Colonic mucosa (tissue), 4 donors: ENCODE measurements at places on chromosomes 6 and 20. TPM values are rescaled to one million over a fixed set of nuclear protein-coding genes. Genes with fewer than 3 reads are reported as not detected.

GRCh38 chr6:45595010-45595851 lies 217.5 kb upstream of the SUPT3H start:
- H3K27me3 ChIP-seq: no peaks in the 10 kb centered on the region
- H3K27ac ChIP-seq: no peak overlapping the region
- no peak overlapping the region for H3K4me3 ChIP-seq
- H3K36me3 ChIP-seq: no peaks in the 10 kb centered on the region
- DNase-seq: no peak
- no peaks in the 10 kb centered on the region for H3K4me1 ChIP-seq

DNA sequence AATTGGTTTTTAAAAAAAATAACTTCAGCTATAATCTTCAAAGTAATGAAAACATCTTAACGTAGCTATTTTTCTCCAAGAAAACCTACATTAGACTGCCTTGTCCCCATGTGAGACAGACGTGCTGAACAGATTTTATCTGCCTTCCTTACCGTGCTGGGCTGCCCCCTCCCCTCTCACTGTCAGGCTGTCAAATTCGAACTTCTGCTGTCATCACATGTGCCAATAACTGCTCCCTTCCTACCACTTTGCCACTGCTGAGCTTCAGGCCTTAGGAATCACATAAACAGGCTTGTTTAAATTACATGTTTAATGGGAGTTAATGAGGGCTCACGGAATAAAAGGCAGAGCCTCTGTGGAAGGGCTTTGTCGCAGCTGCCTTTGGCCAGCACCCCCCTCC lies 77.0 kb upstream of the NHSL1 start:
- no peak for DNase-seq
- no peaks in the 10 kb centered on the region for H3K27me3 ChIP-seq
- H3K36me3 ChIP-seq: no peaks in the 10 kb centered on the region
- H3K27ac ChIP-seq: no peak overlapping the region
- H3K4me1 ChIP-seq: no peaks in the 10 kb centered on the region

GRCh38 chr6:112502351-112503090 lies 155.4 kb downstream of the RFPL4B start:
- H3K4me1 ChIP-seq: no peaks in the 10 kb centered on the region
- no peak overlapping the region for H3K27ac ChIP-seq
- no peak overlapping the region for H3K4me3 ChIP-seq
- H3K36me3 ChIP-seq: no peaks in the 10 kb centered on the region
- no peaks in the 10 kb centered on the region for H3K27me3 ChIP-seq

DNA sequence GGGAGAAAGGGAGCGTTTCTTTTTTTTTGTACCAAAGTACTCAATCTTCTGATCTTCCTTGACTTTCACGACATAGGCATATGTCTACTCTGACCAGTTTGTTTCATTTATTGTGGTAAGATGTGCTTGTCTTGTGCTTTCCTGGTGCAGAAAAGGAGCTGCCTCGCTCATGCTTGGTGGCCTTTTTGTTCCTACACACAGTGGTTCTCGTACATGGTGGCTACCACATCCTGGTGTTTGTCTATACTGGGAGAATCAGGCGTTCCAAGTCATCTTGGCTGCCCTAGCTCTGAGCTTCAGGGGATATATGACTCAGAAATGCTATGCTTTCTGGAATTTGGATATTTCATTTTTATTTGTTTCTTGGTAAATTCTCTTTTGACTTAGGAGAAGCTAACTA lies 31.8 kb downstream of the MYB start:
- H3K27me3 ChIP-seq: no peaks in the 10 kb centered on the region
- no peak overlapping the region for H3K4me3 ChIP-seq
- no peak overlapping the region for H3K27ac ChIP-seq
- no peaks in the 10 kb centered on the region for H3K36me3 ChIP-seq
- no peak for DNase-seq

- no peaks in the 10 kb centered on the region for H3K27me3 ChIP-seq
- H3K27ac ChIP-seq: peak overlapping the region; percentile 80
- peak; percentile 46 for DNase-seq
- no peaks in the 10 kb centered on the region for H3K36me3 ChIP-seq
Observed at GRCh38 chr20:36541768-36542488, 609 bp downstream of the MYL9 start.

DNA sequence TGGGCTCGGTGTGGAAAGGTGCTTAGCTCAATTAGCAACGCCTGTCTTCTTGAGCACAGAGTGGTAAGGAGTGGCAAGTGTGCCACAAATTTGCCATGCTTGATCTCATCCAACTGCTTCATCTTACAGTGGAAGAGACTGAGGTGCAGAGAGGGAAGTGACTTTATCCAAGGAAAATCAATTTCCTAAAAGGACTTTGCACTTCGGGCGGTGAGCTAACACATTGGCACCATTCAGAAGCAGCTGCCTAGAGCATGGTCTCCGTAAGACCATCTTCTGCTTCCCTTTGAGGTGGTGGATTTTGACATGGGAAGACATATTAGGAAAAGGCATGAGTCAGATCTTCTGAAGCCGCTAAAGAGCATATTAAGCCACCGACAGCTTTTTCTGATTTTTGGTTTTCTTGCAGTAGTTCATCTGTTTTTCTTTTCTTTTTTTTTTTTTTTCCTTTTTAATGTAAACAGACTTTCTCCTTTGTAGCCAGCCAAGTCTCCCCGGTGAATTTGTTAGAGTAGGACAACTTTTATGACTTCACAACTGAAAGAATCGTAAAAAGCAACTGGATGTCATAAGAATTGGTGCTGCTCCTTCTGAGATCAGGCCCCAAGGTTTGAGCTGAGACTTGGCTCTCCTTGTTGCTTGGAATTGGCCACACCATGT lies 273.2 kb downstream of the CDC5L start:
- H3K27me3 ChIP-seq: no peaks in the 10 kb centered on the region
- no peaks in the 10 kb centered on the region for H3K4me1 ChIP-seq
- H3K27ac ChIP-seq: no peak overlapping the region
- no peaks in the 10 kb centered on the region for H3K36me3 ChIP-seq
- no peak for DNase-seq
- H3K4me3 ChIP-seq: no peak overlapping the region

- no peak overlapping the region for H3K27ac ChIP-seq
- H3K27me3 ChIP-seq: no peaks in the 10 kb centered on the region
- H3K4me1 ChIP-seq: no peaks in the 10 kb centered on the region
- H3K36me3 ChIP-seq: no peaks in the 10 kb centered on the region
Observed at GRCh38 chr6:136410201-136411024, 120.8 kb upstream of the BCLAF1 start.

DNA sequence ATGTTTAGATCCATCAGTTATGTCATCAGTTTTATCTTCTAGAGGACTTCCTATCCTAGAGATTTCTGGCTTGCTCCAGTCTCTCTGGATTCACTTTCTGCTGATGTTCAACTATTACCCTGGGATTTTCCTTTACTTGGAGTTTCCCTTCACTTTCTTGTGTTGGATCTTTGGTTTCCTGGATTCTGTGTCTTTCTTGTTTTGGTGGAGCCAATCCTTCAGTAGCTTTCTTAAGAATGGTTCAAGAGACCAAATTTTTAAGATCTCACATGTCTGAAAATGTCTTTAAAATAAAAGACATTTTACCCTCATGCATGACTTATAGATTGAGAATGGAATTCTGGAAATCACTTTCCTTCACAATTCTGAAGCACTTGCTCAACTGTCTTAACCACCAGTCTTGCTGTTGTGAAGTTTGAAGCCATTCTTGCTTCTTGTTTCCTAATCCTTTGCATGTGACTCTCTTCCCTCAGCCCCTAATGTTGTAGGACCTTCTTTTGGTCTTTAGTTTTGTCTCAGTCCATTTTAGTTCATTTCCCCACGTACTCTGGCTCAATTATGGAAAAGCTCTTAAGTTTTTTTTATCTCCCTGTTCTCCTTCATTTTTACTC lies 87.9 kb downstream of the ARID1B start:
- H3K4me1 ChIP-seq: no peaks in the 10 kb centered on the region
- H3K36me3 ChIP-seq: no peaks in the 10 kb centered on the region
- H3K27me3 ChIP-seq: no peaks in the 10 kb centered on the region
- H3K4me3 ChIP-seq: no peak overlapping the region
- H3K27ac ChIP-seq: no peak overlapping the region

DNA sequence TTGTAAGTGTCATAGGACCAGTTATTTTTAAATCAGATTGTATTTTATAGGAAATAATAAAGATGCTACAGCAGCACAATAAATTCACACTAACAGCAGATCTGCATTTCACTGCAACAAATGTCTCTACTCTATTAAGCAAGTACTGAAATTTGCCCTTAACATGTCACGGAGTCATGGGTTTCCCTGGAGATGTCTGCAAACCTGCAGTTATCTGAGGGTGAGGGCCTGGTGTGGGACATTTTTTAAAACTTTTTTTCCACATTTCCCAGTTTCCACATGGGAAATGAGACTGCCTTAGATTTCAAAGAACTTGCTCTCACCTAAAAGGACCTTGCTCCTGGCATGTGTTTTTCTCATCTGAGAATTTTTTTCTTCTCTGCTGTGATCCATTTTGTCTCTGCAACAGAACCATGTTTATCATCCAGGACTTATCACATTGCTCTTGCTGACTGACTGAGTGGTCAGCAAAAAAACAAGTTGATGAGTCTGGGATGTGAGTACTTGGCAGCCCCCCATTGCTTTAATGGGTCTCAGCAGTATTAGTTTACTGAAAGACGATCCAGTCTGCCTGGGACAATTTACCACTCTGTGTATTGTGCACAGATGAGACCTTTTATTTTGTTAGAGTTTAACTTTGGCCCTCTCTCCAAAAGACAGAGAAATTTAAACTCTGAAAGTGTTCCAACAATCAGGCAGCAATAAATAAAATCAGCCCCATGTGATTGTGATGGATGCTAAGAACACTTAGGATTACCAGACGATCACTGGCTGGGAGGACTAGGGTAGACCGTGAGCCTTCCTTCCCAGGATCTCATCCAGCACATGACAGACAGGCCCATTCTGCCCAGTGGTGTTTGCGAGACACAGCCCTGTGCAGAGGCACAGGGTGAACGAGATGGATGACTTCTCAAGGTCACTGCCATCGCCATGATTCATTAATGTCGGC lies 268.8 kb downstream of the BTBD9 start:
- no peaks in the 10 kb centered on the region for H3K36me3 ChIP-seq

- DNase-seq: no peak
- H3K4me3 ChIP-seq: no peak overlapping the region
- no peaks in the 10 kb centered on the region for H3K27me3 ChIP-seq
- H3K4me1 ChIP-seq: no peaks in the 10 kb centered on the region
- H3K27ac ChIP-seq: no peak overlapping the region
Observed at GRCh38 chr6:34241351-34242215, 4.9 kb downstream of the HMGA1 start.

DNA sequence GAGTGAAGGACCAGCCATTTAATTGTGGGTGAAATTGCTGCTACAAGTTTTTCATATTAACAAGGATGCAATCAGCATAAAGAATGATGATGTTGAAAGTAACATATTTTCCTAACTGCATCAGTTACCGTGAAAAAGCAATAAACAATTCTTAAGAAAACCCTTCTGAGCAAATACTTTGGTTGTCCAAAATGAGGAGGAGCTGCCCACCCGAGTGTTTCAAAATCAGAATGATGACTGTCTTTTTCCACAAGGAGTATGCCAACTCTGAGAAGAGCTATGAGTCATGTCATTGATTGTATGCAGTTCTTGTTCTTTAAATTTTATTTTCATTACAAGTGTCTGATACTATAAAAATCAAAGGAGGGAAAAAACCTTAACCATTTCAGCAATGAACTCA lies 470.5 kb downstream of the COL12A1 start:
- no peaks in the 10 kb centered on the region for H3K4me1 ChIP-seq
- H3K4me3 ChIP-seq: no peak overlapping the region
- no peaks in the 10 kb centered on the region for H3K36me3 ChIP-seq
- H3K27ac ChIP-seq: no peak overlapping the region
- H3K27me3 ChIP-seq: no peaks in the 10 kb centered on the region
- no peak for DNase-seq

DNA sequence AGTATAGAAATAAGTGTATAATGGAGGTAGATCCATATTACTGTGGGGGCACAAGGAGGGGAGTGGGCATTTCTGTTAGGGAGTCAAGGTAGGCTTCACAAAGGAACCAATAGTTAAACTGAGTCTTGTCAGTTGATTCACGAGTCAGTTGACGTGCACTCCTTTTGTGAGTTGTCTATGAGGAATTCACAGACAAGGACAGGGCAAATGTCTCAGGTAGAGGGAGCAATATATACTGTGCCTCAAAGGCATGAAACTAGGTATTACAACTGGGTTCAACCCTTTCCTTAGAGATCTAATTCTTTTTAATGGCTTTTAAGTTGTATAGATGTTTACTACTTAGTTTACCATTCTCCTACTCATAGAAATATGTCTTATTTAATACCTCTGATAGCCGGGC lies 11.0 kb downstream of the TMEM14C start:
- H3K36me3 ChIP-seq: peaks cover 4% of the 10 kb centered on the region
- H3K4me1 ChIP-seq: no peaks in the 10 kb centered on the region
- no peak overlapping the region for H3K4me3 ChIP-seq
- DNase-seq: no peak
- H3K27ac ChIP-seq: no peak overlapping the region
- H3K27me3 ChIP-seq: no peaks in the 10 kb centered on the region

GRCh38 chr6:42766163-42766670 lies 15.6 kb upstream of the BICRAL start:
- H3K4me1 ChIP-seq: peaks cover 4% of the 10 kb centered on the region
- H3K27ac ChIP-seq: no peak overlapping the region
- no peaks in the 10 kb centered on the region for H3K27me3 ChIP-seq
- H3K4me3 ChIP-seq: no peak overlapping the region
- no peaks in the 10 kb centered on the region for H3K36me3 ChIP-seq
- DNase-seq: no peak

DNA sequence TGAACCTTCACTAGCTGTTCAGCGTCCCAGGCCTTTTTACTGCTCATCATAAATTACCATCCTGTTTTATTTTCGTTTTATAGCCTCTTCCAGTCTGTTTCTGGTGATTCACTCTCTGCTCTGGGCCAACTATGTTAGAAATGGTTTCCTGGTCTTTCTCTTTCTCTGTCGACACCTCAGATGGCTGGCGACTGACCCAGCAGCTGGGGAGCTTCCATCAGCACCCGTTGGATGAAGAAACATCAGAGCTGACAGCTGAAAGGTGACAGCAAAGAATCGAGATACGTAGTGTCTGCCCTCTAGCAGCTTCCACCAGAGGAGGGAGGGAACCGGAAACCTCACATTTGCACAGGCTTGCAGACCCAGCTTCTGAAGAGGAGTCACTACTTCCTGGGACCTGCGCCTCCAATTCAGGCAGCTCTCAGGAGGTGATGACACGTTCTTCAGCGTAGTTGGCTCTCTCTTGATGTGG lies 82.9 kb upstream of the MLN start:
- H3K27ac ChIP-seq: peak overlapping the region; percentile 82
- H3K36me3 ChIP-seq: no peaks in the 10 kb centered on the region
- H3K4me1 ChIP-seq: peaks cover 4% of the 10 kb centered on the region
- no peaks in the 10 kb centered on the region for H3K27me3 ChIP-seq

CTAGE9 gene
- not detected for total RNA-seq

CTCFL gene
- not detected for total RNA-seq

KIF25 gene
- not detected for total RNA-seq

ALDH5A1 gene
- total RNA-seq: 16.4 TPM

OXT gene
- not detected for total RNA-seq

TRMT11 gene
- 18.7 TPM for total RNA-seq

RIN2 gene
- 105 TPM for total RNA-seq
